ENCODE measurements at places on chromosomes 3 and 15.
A peak's percentile ranks its signal among the peaks of the same experiment; 100 is the strongest.

- no peak for DNase-seq
Observed at GRCh38 chr3:55434789-55435188, 52.3 kb downstream of the WNT5A start.

GRCh38 chr3:193046371-193046770, 128.7 kb upstream of the MB21D2 start:
- DNase-seq = no peak

- DNase-seq = no peak
Observed at GRCh38 chr15:93245661-93246042, 156.6 kb upstream of the RGMA start.

DNA sequence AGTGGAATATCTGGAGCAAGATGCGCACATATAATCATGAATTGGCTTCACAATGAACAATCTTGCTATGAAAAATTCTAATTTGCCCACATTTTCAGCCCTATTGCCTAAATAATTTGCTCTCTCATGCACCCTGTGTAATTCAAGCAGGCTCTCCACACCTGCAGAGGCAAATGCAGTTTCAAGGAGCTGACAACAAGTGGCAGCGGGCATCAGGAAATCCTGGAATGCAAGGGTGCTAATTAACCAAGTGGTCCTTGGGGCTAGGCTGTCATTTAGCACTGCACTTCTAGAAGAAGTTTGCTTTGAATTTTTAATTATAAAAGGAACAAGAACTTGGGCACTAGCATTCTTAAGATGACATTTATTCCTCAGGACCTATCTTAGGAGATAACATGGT, 56.3 kb upstream of the ICE2 start:
- no peak for DNase-seq

DNA sequence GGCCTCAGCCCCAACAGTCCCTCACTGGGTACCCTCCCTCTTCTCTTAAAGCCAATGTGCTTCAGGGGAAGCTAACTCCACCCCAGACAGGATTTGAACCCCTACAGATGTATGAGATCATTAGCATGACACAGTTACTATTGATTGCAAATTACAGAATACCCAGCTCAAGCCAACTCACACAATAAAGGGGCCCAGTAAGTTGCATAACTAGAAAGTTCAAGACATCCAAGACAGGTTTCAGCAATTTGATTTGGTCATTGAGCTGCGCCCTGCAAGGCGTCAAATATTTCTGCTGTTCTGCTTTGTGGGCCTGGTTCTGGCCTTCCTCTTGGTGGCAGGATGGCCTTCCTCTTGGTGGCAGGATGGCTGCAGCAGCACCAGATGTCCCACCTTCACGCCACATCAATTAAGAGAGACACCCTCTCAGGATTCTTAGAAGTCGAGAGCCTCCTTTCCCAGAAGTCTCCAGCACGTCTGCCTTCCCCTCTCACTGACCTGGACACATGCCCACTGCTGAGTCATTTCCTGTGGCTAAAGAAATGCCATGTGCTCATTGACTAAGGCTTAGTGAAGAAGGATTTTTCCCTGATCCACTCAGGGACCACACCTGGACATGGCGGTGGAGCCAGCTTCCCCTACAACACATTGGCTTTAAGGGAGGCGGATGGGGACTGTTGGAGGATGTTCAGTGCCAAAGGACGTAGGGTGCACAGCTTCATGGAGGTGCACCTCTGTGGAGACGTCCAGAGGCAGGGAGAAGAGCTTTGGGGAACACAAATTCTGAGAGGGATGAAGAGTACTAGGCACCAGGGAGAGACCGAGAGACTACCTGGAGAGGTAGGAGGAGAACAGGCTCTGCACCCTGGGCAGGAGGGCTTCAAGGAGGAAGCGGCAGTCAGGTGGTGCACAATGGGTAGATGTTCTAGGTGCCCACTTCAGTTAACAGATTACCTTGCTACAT, 49.1 kb downstream of the DNASE1L3 start:
- DNase-seq = peak; percentile 71
